ENCODE measurements at places on chromosomes 3 and 15.

DNA sequence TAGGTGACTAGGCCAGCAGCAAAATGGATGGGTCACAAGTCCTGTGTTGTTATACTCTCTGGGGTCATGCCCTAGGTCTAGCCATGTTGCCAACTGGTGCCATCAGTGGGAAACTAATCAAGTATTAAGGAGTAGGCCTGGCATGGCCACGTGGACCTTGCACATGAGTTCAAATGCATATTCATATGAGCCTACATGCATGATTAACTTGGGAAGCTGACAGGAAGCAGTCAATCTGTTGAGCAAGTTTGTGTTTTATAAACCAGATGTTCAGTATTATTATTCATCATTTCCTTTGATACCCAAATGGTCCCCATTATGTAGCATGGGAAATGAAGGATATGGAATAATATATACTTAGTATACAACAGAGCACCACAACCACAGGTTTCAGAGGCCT is 95.0 kb downstream of the LRTM1 start:
- no peak for DNase-seq

DNA sequence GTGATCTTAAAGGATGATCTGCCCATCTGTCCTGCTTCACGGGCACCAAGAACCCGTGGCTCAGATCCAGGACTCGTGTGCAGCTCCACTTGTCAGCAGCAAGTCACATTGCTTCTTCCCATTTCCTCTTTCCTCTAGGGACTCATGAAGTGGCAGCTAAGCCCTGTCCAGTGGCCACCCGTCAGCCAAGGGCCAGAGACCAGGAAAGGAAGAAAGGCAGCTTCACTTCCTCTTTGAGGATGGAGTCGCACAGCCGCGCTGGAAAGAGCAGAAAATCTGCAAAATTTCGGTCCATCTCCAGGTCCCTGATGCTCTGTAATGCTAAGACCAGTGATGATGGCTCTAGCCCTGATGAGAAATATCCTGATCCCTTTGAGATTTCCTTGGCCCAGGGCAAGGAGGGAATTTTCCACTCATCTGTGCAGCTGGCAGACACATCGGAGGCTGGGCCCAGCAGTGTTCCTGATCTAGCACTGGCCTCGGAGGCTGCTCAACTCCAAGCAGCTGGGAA is 28.5 kb downstream of the IL16 start:
- no peak for DNase-seq

DNA sequence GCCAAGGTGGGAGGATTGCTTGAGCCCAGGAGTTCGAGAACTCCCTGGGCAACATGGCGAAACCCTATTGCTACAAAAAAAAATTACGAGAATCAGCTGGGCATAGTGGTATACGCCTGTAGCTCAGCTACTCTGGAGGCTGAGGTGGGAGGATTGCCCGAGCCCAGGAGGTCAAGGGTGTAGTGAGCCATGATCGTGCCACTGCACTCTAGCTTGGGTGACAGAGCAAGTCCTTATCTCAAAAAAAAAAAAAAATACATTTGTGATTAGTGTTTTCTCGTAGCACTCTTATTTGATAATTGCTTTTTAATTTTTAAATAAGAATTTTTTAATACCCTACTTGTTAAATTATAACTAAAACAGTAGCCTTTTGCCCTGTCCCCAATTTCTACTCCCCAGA is 18.4 kb downstream of the IREB2 start:
- no peak for DNase-seq

DNA sequence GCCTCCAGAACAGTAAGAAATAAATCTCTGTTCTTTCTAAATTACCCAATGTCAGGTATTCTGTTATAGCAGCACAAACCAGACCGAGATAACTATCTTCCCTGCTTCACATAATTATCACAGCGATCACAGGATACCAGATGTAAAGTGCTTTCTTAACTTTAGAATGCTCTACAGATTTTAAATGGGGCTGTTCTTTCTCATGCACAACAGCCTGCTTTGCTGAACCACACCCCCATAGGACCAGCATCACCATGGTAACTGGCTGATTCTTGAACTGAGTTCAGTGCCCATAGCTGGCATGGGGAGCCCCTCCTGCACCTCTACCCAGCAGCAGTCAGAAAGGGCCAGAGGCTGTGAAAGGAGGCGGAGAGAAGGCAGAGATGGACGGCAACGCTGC is 7.8 kb downstream of the CD80 start:
- DNase-seq = no peak

- no peak for DNase-seq
These were observed 724.7 kb upstream of the ZNF385D start for GRCh38 chr3:22475665-22476240.

- no peak for DNase-seq
These were observed 12.8 kb upstream of the CFAP44 start for GRCh38 chr3:113454057-113454456.

- DNase-seq = no peak
These were observed 341.7 kb downstream of the CLSTN2 start for GRCh38 chr3:140276703-140277102.

DNA sequence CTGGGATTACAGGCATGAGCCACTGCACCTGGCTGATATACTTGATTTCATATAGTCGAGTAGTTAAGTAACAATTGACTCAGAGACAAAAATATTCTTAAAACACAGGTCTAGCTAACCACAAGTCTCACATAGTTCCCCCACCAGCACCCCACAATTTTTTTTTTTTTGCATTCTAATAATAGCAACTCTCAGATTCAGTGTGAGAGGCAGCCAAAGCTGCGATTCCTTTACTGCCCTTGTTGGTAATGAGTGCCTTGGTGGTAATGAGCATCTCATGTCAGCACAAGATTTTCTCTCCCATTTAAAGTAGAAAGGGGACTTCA is 72.5 kb downstream of the WWTR1 start:
- DNase-seq = no peak

DNA sequence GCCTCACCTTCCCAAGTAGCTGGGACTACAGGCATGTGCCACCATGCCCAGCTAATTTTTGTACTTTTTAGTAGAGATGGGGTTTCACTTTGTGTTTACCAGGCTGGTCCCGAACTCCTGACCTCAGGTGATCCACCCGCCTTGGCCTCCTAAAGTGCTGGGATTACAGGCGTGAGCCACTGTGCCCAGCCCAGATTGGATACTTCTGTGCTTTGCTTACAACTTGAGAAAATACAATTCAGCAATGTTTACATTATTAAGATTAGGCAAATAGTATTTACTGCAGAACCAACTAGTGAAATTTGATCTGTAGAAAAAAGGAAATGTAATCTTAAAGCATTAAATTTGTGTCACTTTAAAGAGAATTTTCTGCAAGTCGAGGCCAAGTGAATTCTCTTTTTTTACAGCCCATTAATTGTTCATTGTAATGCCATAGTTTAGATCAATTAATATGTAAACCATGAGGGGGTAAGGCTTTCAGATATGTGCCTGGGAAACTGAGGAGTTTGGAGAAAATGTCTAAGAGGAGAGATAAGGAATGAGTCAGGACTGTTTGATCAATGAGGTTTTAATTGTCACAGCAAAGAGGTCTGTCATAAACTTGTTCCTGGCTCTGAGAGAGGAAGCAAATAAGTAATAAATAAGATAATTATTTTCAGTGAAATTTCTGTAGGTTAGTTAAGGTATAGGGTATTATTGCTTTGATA is 15.3 kb downstream of the PYDC2 start:
- no peak for DNase-seq
